Activated CD4-positive, alpha-beta T cell treated with anti-CD3 and anti-CD28 coated beads, Interleukin-2, amount 10 ng/mL, durations not matched to agents 7 days and 5 days (primary cell): ENCODE measurements at places on chromosomes 6 and 20. TPM values are rescaled to one million over a fixed set of nuclear protein-coding genes. Genes with fewer than 3 reads are reported as not detected.

DNA sequence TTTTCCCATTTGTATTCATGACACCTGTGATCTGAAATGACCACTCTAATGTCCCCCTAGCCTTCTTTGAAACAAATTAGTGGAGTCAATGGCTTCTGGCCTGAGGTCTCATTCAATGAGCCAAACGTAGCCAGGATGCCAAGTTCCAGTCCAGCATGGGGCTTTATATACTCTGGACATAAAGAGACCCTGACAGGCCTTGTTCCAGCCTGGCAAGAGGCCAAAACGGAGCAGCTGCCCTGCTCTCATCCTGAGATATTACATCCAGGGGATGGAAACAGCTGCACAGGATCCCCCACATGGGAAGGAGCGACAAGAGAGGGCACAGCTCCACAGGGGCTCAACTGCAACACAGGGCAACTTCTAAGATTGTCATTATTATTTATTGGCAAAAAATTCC lies 437.8 kb downstream of the CDH26 start:
- DNase-seq = no peak

The FAM209B gene
- 1.9 TPM for total RNA-seq

- DNase-seq = no peak
Measured at GRCh38 chr20:44596876-44597275, 14.5 kb downstream of the PKIG start.

The LPA gene
- not detected for total RNA-seq

The ARMC12 gene
- 1.2 TPM for total RNA-seq

The NKX2-4 gene
- not detected for total RNA-seq

DNA sequence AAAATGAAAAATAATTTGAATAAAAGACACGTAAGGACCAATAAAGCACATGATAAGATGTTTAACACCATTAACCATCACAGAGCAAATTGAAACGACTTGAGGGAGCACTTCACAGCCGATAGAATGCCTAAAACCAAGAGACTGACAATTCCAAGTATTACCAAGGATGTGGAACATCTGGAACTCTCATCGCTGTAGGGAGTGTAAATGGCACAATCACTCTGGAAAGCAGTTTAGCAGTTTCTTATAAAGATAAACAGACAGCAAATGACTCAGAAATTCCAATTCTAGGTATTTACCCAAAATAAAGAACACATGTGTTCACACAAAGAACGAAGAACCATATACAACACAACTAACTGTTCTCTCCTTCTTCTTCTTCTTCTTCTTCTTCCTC lies 8.5 kb upstream of the UBD start:
- DNase-seq = no peak

The KHDC1L gene
- 0.35 TPM for total RNA-seq

DNA sequence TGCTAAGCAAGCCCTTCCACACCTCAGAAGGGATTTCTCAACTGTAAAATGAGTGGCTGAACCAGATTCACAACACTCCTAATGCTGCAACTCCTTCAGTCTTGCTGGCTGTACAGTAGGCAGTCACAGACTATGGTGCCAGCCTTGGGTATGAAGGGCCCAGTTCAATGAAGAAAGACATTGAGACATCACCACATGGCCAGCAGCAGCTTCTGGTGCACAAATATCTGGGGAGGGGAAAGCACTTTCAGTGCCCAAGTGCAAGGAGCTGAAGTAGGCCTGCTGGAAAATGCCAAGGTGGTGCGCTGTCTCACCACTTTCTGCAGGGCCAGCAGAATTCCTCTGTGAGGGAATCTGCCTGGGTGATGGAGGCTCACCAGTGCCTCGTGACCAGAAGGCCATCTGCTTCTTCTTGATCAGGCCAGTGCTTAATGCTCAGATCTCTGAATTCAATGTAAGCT lies 1.8 kb downstream of the PLA2G7 start:
- DNase-seq = no peak

The CD40 gene
- 1.1 TPM for total RNA-seq
